Effector memory CD8-positive, alpha-beta T cell (primary cell): ENCODE measurements at places on chromosomes 11 and 22.
A peak's percentile ranks its signal among the peaks of the same experiment; 100 is the strongest.

DNA sequence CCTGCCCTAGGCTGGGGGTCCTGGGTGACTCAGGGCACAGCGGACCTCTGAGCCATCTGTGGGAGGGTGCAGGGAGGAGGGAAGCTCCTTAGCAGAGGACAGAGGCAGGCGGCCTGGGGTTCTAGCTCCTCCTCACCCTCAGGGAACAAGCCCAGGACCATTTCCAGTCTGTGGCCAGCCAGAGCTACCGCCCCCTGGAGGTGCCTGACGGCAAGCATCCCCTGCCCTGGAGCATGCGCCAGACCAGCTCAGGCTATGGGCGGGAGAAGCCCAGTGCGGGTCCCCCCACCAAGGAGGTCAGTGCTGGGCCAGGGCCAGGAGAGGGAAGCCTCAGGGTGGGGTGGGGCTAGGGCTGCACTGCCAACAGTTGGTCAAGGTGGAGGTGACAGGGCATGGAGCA is 26.0 kb upstream of the LRRC10B start:
- no peak for DNase-seq

DNA sequence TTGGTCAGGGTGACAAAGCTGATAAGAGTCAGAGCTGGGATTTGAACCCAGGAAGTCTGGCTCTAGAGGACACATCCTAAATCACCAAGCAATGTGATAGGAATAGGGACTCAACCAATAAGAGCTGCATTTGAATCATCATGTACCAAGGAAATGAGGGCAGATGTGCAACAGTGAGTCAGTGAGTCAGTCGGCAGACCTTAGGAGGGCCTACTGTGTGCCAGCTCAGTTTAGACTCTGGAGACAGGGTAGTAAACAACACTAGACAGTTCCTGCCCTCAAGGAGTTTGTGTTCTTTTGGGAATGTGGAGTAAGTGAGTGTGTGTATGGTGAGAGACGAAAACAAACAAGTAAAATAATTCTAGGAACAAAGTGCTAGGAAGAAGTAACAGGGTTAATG is 11.2 kb downstream of the IL10RA start:
- DNase-seq, result no peak

GRCh38 chr11:14373941-14374646 is 15.1 kb upstream of the RRAS2 start:
- DNase-seq, result no peak

- DNase-seq, result peak; percentile 57
Observed at GRCh38 chr11:72781313-72782080, 12.3 kb downstream of the STARD10 start.

DNA sequence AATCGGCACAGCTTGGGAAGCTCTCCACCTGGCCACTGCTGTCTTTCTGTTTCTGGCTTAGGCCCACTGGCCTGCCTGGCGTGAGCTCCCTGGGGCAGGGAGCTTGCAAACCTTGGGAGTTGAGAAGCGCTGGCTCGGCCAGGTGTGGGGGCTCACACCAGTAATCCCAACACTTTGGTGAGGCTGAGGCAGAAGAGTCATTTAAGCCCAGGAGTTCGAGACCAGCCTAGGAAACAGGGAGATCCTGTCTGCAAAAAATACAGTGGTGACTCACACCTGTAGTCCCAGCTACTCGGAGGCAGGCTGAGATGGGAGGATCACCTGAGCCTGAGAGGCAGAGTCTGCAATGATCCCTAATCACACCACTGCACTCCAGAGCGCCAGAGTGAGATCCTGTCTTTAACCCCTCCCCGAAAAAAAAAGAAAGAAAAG is 4.0 kb downstream of the AP5B1 start:
- no peak for DNase-seq

DNA sequence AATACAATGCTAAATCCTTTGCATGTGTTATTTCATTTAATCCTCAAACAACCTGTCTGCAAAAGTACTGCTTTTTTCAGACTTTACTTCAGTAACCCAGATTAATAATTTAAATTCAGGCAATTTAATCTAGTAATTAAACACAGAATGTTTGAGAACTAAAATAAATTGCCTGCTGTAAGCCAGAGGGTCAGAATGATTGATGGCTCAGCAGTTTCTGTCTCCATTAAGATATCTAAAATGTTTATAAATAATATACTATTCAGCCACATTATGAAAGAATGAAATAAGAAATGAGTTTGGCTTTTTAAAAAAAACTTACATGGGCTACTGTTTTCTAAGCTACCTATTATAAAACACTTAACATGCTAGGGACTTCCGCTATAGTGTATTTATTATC is 846.0 kb downstream of the FAM181B start:
- no peak for DNase-seq

DNA sequence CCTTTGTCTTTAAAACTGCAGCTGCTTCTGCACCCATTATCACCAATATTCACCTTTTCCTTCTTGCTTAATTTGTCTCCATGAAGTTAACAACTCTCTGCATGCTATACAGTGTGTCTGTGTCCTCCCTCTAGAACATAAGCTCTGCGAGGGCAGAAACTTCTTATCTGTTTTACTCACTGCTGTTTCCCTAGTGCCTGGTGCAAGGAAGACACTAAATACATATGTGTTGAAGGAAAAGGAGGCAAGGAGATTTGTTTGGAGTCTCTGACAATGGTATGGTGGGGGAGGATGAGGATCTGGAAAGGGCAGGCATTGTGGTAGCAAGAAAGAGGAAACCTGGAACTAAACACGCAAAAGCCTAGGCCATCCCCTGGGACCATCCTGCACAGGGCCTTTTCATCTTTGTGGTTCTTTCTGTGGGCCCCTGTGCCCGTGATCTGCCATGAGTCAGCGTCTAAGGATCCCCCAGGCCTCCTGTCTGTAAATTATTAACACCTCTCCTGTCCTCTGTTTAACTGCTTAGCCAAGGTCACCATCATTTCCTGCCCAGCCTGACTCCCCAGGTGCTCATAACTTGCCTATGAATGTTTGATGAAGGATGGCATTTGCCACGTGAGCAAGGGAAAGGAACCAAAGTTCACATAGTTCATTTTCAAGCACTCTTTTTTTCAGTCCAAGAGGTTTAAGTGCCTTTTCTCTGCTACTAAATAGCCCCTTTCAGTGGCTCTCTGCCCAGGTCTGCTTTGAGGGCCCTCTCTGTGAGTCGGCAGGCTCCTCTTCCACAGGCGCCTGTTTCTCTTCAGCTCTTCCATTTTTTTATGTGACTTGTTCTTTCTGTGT is 131.1 kb downstream of the RASSF10 start:
- DNase-seq, result no peak
